ENCODE measurements at places on chromosomes 12 and 14.

GRCh38 chr12:93978553-93978952 lies 169.8 kb upstream of the PLXNC1 start:
- H3K4me1 ChIP-seq = no peaks in the 10 kb centered on the region
- H3K27me3 ChIP-seq = no peaks in the 10 kb centered on the region
- no peak for DNase-seq
- H3K36me3 ChIP-seq = no peaks in the 10 kb centered on the region
- no peak overlapping the region for H3K4me3 ChIP-seq
- H3K27ac ChIP-seq = no peak overlapping the region

GRCh38 chr12:26056335-26056734 lies 68.5 kb downstream of the BHLHE41 start:
- H3K4me3 ChIP-seq = no peak overlapping the region
- peaks cover 5% of the 10 kb centered on the region for H3K36me3 ChIP-seq
- H3K4me1 ChIP-seq = peaks cover 21% of the 10 kb centered on the region
- no peaks in the 10 kb centered on the region for H3K27me3 ChIP-seq
- no peak overlapping the region for H3K27ac ChIP-seq

DNA sequence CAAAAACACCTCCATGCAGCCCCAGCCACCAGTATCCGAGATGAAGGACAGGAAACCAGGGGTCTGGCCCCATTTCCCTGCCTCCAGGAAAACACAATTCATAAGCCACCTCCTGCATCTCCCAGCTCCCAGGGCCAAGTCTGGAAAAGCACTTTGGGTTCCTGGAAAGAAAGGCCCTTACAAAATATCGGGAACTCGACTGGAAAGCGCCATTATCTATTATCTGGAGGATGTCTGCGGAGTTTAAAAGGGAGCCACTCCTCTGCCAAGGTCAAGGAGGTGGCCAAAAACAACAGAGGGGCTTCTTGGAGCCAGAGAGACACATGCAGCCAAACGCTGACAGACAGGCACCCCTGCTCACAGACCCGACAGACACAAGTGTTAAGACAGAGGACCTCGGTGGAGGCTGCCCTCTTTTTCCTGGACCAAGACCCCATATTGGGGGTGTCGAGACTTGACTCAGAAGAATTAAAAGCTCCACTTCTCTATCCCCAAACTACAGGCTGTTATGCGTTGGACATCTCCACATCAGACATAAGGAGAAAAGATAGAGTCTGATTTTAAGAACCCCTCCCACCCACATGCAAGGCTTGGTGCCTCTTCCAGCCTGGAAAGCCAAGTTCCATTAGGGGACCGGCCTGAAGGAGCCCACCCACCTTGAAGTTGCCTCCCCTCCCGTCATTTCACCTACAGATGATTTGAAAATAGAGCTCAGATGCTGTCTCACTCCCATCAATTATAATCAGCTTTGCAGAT lies 9.6 kb downstream of the ACTN1 start:
- no peak overlapping the region for H3K27ac ChIP-seq
- peaks cover 98% of the 10 kb centered on the region for H3K4me1 ChIP-seq
- H3K4me3 ChIP-seq = no peak overlapping the region
- no peak for DNase-seq
- H3K36me3 ChIP-seq = peaks cover 99% of the 10 kb centered on the region

DNA sequence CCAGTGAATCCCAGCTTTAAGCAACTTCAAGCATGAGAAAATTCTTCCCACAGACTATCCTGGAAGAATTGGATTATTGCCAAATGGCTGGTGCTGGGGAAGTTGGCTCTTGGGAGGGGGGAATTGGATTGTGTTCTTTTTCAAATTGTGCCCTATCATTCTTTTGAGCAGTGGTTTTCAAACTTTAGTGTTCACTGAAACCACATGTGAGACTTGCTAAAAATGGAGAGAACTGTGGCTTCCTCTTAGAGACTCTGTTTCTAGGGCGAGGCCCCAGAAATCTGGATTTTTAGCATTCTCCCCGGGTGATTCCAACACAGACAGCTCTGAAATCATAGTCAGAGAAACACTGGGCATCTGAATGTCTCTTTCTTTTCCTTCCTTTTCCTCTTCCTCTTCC lies 14.3 kb upstream of the OTUB2 start:
- DNase-seq = no peak
- H3K36me3 ChIP-seq = no peaks in the 10 kb centered on the region
- H3K27ac ChIP-seq = no peak overlapping the region
- H3K27me3 ChIP-seq = no peaks in the 10 kb centered on the region
- H3K4me3 ChIP-seq = no peak overlapping the region

DNA sequence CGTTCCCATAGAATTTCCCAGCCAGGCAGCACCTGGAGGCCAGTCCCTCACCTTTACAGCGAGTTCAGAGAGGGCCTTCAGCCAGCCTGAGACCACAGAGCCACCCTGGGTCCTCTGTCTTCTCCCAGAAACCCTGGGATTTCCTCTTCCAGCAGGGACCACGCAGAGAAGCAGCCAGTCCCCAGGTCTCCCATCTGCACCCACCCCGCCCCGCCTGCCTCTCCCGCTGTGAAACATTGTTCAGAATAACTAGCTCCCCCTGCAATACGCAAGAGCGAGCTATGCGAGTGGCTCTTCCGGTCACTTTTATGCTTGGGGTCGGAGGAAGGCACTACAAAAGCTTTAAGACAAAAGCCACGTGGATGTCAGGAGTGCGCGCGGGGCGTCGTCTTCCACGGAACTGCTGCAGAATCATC lies 77.8 kb downstream of the SERPINA3 start:
- H3K27ac ChIP-seq = no peak overlapping the region
- H3K4me1 ChIP-seq = peaks cover 6% of the 10 kb centered on the region
- no peak for DNase-seq
- no peaks in the 10 kb centered on the region for H3K27me3 ChIP-seq
- no peak overlapping the region for H3K4me3 ChIP-seq

DNA sequence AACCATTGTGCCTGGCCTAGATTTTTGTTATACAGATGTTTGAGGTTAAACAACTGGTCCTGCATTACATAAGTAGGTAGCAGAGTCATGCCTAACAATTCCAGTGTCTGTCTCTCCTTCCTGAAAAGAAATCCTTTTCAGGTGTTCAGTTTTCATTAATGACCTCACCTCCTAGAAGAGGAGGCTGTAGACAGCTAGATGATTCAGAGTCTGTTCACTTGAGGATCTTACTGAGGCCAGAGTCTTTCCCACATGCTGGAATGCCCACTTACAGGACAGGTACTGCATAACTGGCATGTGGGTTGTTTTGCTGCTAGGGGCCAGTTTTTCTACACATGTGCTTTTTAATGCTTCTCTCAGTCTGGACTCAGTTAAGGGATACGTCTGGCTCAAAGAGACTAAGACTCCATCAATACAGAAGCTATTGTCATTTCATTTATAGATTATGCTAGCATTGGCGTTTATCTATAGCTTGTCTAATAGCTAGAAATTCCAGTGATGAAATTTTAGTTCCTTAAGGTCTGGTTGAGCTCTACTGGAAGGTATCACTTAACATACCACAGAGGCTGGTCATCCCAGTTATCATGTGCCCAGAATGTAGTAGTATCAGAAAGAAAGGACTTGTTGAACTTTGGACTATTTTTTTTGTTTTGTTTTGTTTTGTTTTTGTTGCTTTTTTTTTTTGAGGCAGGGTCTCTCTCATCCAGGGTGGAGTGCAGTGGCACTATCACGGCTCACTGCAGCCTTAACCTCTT lies 206.4 kb downstream of the ERC1 start:
- no peak for DNase-seq
- no peak overlapping the region for H3K4me3 ChIP-seq
- no peak overlapping the region for H3K27ac ChIP-seq
- peaks cover 4% of the 10 kb centered on the region for H3K4me1 ChIP-seq
- peaks cover 18% of the 10 kb centered on the region for H3K36me3 ChIP-seq

All from SJSA1 (cell line).